ENCODE measurements at places on chromosomes 5 and 9.

DNA sequence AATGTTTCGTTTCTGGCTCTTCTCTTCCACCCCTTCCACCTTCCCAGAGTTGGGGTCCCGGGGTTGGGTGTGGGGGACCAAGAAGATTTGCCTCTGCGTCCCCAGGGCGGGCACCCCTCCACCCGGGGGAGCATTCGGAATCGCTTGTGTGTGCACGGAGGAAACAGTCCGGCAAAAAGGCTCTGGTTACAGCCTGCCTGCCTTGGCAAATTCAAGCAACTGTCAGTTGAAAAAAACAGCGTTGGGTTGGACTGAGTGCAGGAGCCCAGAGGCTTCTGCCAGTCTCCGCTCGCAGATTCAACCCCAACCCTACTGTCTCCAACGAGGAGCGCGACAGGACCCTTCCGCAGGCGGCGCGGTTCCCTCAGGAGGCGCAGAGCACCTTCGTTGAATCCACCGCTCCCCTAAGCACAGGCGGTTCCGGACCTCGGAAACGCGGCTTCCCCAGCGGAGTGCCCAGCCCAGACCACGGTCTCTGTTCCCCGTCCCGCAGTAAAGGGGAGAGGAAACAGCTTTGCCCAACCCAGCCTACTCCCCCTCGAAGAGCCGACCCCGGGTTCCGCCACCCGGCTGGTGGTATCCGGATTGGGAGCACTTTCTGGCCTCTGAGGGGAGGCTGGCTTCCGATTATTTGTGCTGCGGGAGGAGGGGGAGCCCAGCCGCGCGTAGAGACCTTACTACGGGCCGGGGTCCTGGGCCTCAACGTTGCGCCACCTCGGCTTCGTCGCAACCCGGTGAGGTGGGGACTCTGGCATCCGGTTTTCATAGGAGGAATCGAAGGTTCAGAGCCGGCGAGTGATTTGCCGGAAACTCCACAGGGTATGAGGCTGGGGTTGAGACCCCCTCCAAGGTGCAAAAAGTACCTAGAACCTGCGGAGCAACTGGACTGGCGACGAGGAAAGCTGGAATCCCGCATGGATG, 9.6 kb downstream of the LHX6 start:
- no peak for DNase-seq

DNA sequence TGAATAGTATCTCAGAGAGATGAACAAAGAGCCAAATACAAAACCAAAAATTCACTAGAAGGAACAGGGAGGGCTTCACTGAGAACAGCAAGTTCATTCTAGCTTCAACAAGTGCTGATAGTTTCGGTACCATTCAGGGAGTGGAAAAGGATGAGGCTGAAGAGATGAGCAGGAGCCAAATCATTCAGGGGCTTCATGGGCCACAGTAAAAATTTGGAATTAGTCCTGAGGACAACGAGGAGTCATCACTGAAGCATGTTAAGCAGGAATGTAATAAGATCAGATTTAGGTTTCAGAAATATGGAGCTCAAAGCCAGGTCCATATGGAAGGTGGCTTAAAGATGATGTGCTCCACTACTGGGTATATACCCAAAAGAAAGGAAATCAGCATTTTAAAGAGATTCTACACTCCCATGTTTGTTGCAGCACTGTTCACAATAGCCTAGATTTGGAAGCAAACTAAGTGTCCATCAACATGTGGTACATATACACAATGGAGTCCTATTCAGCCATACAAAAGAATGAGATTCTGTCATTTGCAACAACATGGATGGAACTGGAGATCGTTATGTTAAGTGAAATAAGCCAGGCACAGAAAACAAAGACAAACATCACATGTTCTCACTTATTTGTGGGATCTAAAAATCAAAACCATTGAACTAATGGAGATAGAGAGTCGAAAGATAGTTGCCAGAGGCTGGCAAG, 36.2 kb downstream of the SPOCK1 start:
- DNase-seq = no peak

GRCh38 chr5:73974871-73975360, 348.9 kb downstream of the ARHGEF28 start:
- DNase-seq = no peak

GRCh38 chr5:129377504-129377903, 82.6 kb upstream of the ADAMTS19 start:
- DNase-seq = no peak

DNA sequence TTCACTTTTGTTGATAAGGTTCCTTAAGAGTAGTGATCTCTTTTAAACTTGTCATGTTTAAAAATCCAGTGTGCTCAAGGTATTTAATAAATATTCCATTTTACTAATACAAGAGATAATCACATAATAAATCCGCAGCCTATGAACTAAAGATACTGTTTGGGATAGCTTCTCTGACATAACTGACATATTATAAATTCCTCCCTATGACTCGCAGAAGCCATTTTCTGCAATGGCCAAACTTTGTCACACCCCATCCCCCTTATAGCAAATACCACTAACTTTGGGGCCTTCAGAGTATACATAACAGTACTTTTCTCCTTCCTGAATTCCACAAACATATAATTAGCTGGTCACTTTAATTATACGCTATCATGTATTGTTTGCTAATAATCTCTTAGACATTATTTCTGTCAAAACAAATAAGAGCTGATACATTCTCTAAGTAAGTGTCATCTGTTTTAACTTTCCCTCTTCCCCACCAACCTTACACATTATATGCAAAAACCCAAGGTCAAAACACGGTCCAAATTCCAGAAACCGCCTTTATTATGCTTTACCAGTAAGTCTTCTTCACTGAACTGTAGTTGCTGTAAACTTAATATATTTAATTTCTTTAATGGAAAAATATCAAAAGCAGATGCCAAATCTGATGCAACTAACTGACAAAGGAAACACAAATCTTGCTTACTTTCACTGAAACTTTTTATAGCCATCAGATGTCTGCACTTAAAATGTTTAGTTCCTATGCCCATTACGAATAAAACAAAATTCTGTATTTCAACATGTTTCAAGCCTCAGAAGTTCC, 971 bp downstream of the TMEM267 start:
- DNase-seq = no peak

DNA sequence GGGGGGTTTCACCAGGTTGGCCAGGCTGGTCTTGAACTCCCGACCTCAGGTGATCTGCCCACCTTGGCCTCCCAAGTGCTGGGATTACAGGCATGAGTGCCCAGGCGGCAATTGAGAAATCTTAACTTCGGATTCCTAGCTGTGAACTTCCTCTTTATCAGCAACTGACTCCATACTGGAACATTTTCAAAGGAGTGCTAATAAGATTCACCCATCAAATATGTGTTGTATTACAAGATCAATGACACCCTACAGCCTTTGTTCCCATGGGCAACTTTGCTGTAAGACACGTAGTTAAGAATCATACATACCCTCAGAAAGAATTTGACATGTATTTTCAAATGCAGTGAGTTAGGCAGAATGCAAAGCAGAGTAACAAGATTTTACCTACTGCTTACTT, 23.1 kb upstream of the ACOT12 start:
- DNase-seq = no peak

GRCh38 chr5:176644294-176644693, 3.0 kb upstream of the TSPAN17 start:
- DNase-seq = no peak

- DNase-seq = no peak
Measured at GRCh38 chr9:95004411-95005277, 278.1 kb downstream of the AOPEP start.

GRCh38 chr9:73743826-73744225, 592.2 kb downstream of the ANXA1 start:
- no peak for DNase-seq

GRCh38 chr9:135500071-135500524, 384 bp upstream of the MRPS2 start:
- DNase-seq = no peak

GRCh38 chr5:66963559-66963971, 233.0 kb downstream of the CD180 start:
- DNase-seq = no peak

DNA sequence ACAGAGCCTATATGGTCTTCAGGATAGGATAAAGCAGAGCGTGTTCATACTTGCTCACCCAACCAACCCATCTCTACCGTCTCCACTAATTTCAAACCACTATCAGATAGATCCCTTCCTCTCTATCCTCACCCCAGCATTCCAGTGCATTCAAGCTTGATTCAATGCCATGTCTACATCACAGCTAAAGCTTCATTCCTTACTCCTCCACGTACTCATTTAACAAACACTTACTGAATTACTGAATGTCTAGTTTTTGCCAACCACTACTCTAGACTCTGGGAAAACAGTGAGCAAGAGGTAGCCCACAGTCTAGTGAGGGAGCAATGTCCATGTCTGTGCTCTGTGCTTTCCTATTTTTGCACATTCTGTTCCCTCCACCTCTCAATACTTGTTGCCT, 163.5 kb upstream of the MSX2 start:
- no peak for DNase-seq

DNA sequence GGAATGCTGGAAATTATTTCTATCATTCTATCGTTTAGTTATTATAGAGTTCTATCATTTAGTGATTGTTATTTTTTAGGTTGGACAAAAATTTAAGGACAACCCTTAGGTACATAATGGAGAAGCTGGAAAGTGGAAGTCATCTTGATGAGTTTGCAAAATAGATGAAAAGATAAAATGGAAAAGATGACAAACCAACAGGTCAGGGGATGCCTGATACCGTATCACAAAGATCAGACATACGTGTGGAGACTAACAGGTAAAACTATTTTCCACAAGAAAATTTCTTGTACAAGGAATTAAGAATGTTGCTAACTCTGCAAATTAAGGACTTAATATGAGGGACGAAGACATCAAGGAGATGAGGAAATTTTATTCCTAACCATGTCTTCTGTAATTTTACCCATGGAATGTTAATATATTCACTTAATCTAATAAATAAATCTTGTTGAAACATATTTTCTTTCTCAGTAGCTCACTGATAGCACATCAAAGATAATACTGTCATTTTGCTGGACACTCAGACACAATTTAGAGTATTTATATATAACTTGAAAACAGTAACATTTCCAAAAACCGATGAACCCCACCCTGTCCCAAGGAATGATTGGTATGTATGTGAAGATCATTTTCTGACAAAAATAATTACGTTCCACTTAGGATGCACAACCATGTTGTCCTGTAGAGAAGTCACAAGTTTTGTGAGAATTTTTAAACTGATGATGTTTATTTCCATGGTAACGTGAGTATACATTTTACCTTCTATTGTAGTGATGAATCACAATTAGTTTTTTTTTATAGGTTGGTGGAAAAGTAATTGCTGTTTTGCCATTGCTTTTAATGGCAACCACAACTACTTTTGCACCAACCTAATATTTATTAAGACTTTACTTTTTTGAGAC, 2.6 kb downstream of the LURAP1L start:
- no peak for DNase-seq

DNA sequence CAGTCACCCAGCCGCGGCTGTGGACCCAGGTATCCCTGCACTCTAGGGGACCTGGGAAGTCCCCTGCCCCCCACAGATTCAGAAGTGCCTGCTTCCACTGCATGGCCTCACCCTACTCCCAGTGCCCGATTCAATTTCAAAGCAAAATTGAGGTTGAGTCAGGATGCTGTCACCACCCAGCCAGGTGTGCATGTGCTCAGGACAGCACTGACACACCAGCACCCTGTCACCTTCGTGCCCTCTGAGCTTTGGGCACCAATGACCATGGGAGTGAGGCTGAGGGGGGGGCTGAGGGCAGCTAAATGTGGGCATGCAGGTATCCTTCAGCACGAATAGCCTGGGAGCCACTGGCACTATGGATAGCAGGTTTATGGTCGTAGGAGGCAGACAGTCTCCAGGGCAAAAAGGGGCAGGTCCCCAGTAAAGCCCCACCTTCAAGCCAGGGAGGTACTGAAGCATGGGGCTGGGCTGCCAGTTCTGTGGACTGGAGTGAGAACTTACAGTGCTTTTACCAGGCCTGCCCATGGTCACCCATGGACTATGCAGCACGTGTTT, 1151.6 kb upstream of the CDH6 start:
- DNase-seq = no peak

- peak; percentile 85 for DNase-seq
Measured at GRCh38 chr5:76689321-76690036, 26.4 kb upstream of the F2R start.

DNA sequence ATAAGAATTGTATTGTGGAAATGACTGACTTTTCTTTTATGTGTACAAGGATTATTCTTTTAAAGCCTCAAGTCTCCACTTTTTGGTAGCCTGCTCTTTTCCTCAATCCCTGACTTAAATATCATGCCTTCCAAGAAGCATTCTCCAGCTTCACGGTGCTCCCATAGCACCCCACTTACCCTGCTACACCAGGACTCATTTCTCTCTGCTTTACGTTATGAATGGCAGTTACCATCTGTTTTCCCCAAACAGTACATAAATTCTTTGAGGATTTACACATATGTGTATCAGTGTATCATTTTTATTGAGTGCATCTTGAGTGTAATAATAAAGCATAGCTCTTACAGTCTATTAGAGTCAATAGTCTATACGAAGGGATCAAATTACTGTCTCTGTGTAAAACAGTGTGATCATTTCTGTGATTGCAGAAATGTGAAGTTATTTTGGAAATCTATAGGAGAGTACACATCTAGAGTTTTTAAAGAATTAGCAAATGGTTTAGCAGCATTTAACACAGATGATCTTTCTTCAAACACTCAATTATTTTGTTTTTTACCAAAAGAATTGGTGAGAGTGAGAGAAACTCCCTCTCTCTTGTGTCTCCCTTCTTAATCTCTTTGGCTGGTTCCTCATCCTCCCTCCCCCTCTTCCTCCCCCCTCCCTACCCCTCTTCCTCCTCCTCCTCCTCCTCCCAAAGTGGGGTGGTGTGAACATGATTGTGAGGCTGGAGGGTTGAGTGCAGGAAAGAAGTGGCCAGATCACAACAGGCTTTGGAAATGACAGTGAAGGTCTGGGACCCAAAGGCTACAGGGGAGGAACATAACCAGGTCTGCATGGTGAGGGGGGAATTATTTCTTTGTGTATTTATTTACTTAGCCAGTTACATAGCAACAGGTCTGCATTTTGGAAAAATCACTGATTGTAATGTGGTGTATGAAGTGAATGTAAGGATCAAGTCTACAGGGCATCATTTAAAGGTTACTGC, 27.6 kb upstream of the ECM2 start:
- DNase-seq = no peak

DNA sequence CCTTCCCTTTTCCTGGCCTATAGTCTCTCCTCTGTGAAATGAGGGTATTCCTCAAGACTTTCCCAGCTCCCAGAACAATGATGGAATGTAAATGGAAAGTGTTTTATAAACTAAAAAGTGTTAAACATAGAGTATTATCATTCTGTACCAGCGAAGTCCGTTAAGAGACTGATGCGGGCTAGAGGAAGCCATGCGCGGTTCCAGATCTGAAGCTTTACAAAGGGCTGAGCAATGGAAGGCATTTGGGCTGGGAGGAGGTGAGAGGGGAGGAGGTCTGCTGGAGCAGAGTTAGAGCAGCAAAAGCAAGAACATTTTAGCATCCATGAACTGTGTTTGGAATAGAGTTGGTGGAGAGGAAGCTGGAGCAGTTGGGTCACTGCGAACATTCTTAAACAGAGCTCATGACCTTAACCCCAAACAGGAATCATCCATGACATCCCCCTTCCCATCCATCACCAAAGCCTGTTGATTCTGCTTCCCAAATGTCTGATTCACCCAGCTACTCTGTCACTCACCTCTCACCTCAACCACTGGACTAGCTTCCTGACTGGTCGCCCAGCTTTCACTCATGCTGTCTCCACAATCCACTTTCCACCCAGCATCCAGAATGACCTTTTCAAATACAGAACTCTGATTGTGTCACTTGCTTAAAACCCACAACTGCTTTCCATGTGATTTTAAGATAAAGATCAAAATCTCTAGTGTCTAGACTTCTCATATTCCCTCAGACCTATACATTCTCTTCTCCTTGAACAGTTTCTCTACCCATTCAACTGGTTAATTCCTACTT, 37.1 kb downstream of the CDK5RAP2 start:
- DNase-seq = no peak

Data from AG04450 (cell line).